ENCODE measurements at places on chromosomes 6 and 20. TPM values are rescaled to one million over a fixed set of nuclear protein-coding genes. Genes with fewer than 3 reads are reported as not detected.

The GGTLC1 gene
- not detected for total RNA-seq

The DNPH1 gene
- total RNA-seq = 44.8 TPM

The SLC26A8 gene
- not detected for total RNA-seq

The RALGAPB gene
- total RNA-seq = 22.1 TPM

The CTCFL gene
- not detected for total RNA-seq

The MYH7B gene
- total RNA-seq = 0.11 TPM

The ARMC12 gene
- total RNA-seq = 0.43 TPM

The REPS1 gene
- 22.3 TPM for total RNA-seq

The TSPO2 gene
- total RNA-seq = not detected

The GJA10 gene
- not detected for total RNA-seq

The GGT7 gene
- 1.8 TPM for total RNA-seq

The CST2 gene
- total RNA-seq = not detected

The ZBTB2 gene
- total RNA-seq = 5.9 TPM

The SYCP2L gene
- not detected for total RNA-seq

The C20orf141 gene
- total RNA-seq = not detected

The MUCL3 gene
- total RNA-seq = not detected

The FLRT3 gene
- 0.33 TPM for total RNA-seq

The NEDD9 gene
- total RNA-seq = 74.8 TPM

The CYP21A2 gene
- total RNA-seq = under 0.01 TPM

The LRRC73 gene
- 0.11 TPM for total RNA-seq

The WFDC5 gene
- total RNA-seq = not detected

The ESR1 gene
- total RNA-seq = not detected

The SIRPG gene
- not detected for total RNA-seq

The ZBTB46 gene
- total RNA-seq = 87.3 TPM

The SLC17A4 gene
- not detected for total RNA-seq

The BPIFB4 gene
- not detected for total RNA-seq

The TFAP2D gene
- total RNA-seq = not detected

The RTF2 gene
- total RNA-seq = 104 TPM

The GPR6 gene
- total RNA-seq = not detected

The PIGU gene
- total RNA-seq = 4.4 TPM

The CDS2 gene
- 108 TPM for total RNA-seq

The C20orf144 gene
- total RNA-seq = under 0.01 TPM

The CLVS2 gene
- not detected for total RNA-seq

The HTR1E gene
- not detected for total RNA-seq

The EFCAB8 gene
- total RNA-seq = under 0.01 TPM

The MYB gene
- not detected for total RNA-seq

The ACTR5 gene
- total RNA-seq = 6.6 TPM

The WFDC2 gene
- not detected for total RNA-seq

The SLC17A1 gene
- total RNA-seq = not detected

The KCNB1 gene
- total RNA-seq = not detected

The SNAI1 gene
- total RNA-seq = 2.0 TPM

The HLA-DRB1 gene
- not detected for total RNA-seq

The BMP5 gene
- not detected for total RNA-seq

The OPRL1 gene
- 1.6 TPM for total RNA-seq

The CALHM4 gene
- 0.11 TPM for total RNA-seq

Data from dermis lymphatic vessel endothelial cell (primary cell).